ENCODE measurements at places on chromosomes 13 and 19. TPM values are rescaled to one million over a fixed set of nuclear protein-coding genes. Genes with fewer than 3 reads are reported as not detected.
A peak's percentile ranks its signal among the peaks of the same experiment; 100 is the strongest.

GRCh38 chr13:31209172-31209840 is 9.5 kb downstream of the B3GLCT start:
- no peak for DNase-seq

GRCh38 chr13:82477436-82477835 is 1404.8 kb downstream of the SLITRK1 start:
- no peak for DNase-seq

DNA sequence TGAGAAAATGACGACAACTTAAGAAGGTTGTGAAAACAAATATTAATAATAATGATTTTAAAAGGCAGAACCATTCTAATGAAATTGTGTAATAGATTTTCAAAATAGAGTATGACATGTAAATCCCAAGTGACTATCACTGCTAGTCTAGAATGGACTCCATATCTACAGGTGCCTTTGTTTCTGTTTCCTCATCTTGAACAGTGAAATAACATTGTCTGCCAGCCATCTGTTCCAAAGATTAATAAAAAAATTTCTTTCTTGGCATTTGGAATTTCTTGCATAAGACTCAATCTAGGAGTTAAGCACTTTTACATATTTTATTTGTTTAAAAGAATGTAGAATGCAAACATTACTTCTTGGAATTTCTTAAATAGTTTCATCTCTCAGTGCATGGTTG is 520.1 kb upstream of the ARGLU1 start:
- DNase-seq = no peak

The AMER2 gene
- 0.39 TPM for polyA plus RNA-seq

GRCh38 chr19:39474139-39474620 is 6.5 kb upstream of the TIMM50 start:
- no peak for DNase-seq

The BRME1 gene
- polyA plus RNA-seq = 5.2 TPM

- DNase-seq = no peak
These were observed 182.2 kb downstream of the LMO7 start for GRCh38 chr13:75818179-75818967.

The IGFL1 gene
- polyA plus RNA-seq = not detected

The PSG3 gene
- 0.19 TPM for polyA plus RNA-seq

The SIGLEC8 gene
- not detected for polyA plus RNA-seq

GRCh38 chr13:90577726-90578125 is 769.8 kb upstream of the MIR17HG start:
- no peak for DNase-seq

GRCh38 chr19:18007044-18007916 is 690 bp upstream of the ARRDC2 start:
- no peak for DNase-seq

The HSD17B14 gene
- polyA plus RNA-seq = 28.8 TPM

DNA sequence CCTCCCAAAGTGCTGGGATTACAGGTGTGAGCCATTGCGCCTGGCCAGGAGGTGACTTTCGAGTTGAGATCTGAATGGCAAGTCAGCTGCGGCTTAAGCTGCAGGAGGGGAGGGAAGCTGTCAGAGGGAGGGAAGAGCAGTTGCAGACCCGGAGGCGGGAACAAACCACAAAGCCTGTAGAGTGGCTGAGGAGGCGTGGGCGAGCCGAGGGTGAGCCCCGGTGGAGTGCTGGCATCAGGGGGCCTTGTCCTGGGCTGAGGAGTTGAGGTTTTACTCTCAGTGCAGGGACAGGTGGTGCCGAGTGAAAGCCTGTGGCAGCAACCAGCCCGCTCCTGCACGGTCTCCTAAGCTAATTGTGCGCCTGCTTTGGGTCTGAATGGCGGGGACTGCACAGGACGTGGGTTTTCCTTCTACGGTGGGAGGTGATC is 24.2 kb downstream of the PPP1R37 start:
- no peak for DNase-seq

- no peak for DNase-seq
These were observed 4.3 kb downstream of the NDUFS7 start for GRCh38 chr19:1387684-1388636.

The PGPEP1 gene
- 23.8 TPM for polyA plus RNA-seq

The IGFL3 gene
- polyA plus RNA-seq = not detected

GRCh38 chr19:30519607-30520205 is 147.5 kb downstream of the ZNF536 start:
- DNase-seq = no peak

- peak; percentile 51 for DNase-seq
These were observed 62.3 kb downstream of the ITGBL1 start for GRCh38 chr13:101514695-101515275.

The ZNF101 gene
- polyA plus RNA-seq = 16.9 TPM

The ERICH4 gene
- polyA plus RNA-seq = 2.3 TPM

The MBD3L2 gene
- polyA plus RNA-seq = not detected

The PPFIA3 gene
- polyA plus RNA-seq = 9.4 TPM

The FFAR3 gene
- 0.25 TPM for polyA plus RNA-seq

The AMH gene
- polyA plus RNA-seq = 2.2 TPM

The SLITRK6 gene
- 16.8 TPM for polyA plus RNA-seq

- no peak for DNase-seq
These were observed 1.7 kb downstream of the SAMD1 start for GRCh38 chr19:14088634-14089411.

DNA sequence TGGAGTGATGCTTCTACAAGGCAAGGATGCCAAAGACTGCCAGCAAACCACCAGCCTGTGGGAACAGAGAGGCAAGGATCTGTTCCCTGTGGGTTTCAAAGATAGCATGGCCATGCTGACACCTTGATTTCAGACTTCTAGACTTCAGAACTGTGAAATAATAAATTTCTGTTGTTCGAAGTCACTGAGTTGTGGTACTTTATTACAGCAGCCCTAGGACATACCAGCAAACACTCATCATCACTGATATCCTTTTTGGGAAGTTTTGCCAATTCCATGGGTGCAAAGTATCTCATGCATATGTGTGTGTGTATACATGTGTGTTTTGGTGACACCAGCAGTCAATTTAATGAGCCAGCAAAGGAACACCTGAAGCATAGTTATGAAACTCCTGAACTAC is 21.0 kb downstream of the LMO7 start:
- DNase-seq = no peak

DNA sequence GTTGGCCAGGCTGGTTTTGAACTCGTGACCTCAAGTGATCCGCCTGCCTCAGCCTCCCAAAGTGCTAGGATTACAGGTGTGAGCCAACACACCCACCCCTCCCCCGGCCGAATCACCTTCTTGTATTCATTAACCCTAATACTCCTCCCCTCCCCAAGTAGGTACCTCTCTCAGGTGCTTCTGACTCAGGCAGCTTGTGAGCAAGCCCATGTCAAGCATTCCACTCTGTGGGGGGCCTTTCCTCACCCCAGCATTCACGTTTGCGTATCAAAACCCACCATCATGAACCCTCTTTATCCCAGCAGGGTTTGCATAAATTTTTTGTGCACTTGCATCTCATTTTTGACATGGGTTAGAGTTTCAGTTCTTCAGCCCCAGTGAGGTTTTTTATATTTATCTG is 23.6 kb upstream of the RFXAP start:
- DNase-seq = no peak

The KLF1 gene
- 0.43 TPM for polyA plus RNA-seq

DNA sequence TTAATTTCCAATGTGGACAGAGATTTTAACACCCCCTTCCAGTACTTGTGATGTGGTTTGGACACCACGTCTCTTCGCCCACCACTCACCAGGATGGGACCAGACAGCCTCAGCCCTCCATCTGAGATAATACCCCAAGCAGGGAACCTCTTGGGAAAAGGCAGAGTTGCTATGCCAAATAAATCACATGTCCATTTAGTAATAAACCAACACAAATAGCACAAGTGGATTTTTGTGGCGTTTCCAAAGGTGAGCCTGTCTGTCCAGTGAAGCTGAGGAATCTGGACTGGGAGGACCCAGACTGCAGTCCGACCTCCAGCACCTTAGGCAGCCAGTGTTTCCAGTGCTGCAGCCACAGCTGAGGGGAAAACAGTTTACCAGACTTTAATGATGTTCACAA is 34.1 kb upstream of the GAS6 start:
- DNase-seq = no peak

GRCh38 chr19:48135411-48135810 is 24.8 kb upstream of the PLA2G4C start:
- no peak for DNase-seq

The KLF5 gene
- polyA plus RNA-seq = 30.6 TPM

GRCh38 chr13:111315347-111315995 is 5.0 kb upstream of the TEX29 start:
- no peak for DNase-seq

The ZNF616 gene
- polyA plus RNA-seq = 15.9 TPM

GRCh38 chr13:41931337-41931736 is 29.6 kb downstream of the VWA8 start:
- DNase-seq = no peak

DNA sequence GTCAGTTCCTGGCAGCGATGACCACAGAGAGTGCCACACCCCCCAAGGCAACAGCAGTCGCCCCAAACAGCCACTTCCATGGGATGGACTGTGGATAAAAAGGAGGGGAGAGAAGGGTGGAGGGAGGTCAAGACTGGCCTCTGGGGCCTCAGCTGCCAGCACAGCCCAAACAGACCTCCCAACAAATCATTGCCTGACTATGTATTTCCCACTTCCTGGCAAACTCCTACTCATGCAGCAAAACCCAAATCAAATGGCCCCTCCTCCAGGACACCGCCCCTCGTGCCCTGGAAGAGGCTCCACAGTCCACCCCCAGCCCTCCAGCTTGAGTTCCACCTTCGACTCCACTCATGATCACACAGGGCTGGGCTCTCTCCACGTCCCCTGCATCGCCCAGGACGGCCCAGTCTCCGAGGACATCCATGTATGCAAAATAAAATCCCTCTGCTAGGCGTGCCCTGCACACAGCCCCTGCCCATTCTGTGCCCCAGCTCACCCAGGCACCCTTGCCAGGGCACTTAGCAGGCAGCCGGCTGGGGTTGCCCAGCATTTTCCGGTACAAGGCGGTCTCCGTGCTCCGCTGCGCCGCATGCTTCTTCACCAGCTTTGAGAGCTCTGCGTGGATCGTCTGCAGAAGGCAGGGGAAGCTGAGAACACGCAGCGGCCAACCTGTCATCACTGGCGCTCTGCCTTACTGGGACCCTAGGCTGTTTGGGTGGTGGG is 10.5 kb upstream of the ELL start:
- no peak for DNase-seq

The GFY gene
- polyA plus RNA-seq = not detected

GRCh38 chr13:25901460-25902376 is 150.1 kb downstream of the SHISA2 start:
- DNase-seq = no peak

The IGLON5 gene
- polyA plus RNA-seq = 4.2 TPM

GRCh38 chr13:108690726-108691125 is 61.3 kb downstream of the MYO16 start:
- DNase-seq = no peak

GRCh38 chr19:10235003-10235402 is 3.9 kb upstream of the S1PR2 start:
- DNase-seq = no peak

- DNase-seq = no peak
These were observed 54.3 kb downstream of the GARRE1 start for GRCh38 chr19:34308381-34309367.

Data from right renal pelvis (tissue), 4 donors.